ENCODE measurements at places on chromosomes 2 and 18.

GRCh38 chr18:55376387-55376786 lies 211.6 kb downstream of the TCF4 start:
- no peak for DNase-seq

DNA sequence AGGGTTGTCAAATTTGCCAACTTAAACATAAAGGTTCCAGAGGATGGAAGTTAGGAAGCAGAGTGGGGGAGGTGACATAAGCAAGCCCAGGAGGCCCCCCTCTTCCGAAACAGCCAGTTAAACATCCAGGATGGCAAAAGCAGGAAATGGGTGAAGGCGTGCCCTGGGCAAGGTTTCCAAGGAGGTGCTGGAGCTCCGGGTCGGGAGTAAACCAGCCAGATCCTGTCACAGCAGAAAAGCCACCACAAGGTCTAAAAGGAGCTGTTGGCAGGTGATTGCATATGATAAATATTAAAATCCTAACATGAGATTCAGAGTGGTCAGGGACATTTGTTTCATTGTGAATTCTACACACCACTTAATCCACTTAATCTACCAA lies 572.2 kb upstream of the SALL3 start:
- DNase-seq: no peak

DNA sequence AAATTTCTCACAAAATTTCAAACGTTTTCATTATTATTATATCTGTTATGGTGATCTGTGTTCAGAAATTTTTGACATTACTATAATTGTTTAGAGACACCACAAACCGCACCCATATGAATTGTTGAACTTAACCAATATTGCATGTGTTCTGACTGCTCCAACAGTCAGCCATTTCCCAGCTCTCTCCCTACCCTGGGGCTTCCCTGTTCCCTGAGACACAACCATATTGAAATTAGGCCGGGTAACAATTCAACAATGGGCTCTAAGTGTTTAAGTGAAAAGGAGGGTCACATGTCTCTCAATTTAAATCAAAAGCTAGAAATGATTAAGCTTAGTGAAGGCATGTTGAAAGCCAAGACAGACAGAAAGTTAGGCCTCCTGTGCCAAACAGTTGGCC lies 424.0 kb downstream of the DSC3 start:
- DNase-seq: no peak

GRCh38 chr2:72889991-72890390 lies 2.8 kb downstream of the SPR start:
- DNase-seq: no peak

DNA sequence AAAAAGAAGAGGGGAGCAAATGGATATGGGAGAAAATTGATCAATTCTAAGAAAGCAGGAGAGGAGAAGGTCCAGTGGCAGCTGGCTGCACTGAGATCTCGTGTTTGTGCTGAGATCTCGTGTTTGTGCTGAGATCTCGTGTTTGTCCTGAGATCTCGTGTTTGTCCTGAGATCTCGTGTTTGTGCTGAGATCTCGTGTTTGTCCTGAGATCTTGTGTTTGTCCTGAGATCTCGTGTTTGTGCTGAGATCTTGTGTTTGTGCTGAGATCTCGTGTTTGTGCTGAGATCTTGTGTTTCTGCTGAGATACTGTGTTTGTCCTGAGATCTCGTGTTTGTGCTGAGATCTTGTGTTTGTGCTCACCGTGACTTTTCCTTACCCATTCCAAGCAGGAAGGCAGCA lies 254.4 kb downstream of the BCL2 start:
- DNase-seq: no peak

- no peak for DNase-seq
Measured at GRCh38 chr18:51029378-51029693, 677 bp upstream of the SMAD4 start.

GRCh38 chr2:172364261-172364660 lies 63.1 kb upstream of the ITGA6 start:
- no peak for DNase-seq

- DNase-seq: no peak
Measured at GRCh38 chr18:48727681-48728080, 188.8 kb downstream of the CTIF start.

GRCh38 chr2:10197697-10198076 lies 75.1 kb downstream of the RRM2 start:
- no peak for DNase-seq

- DNase-seq: no peak
Measured at GRCh38 chr2:45683292-45683691, 31.8 kb downstream of the PRKCE start.

DNA sequence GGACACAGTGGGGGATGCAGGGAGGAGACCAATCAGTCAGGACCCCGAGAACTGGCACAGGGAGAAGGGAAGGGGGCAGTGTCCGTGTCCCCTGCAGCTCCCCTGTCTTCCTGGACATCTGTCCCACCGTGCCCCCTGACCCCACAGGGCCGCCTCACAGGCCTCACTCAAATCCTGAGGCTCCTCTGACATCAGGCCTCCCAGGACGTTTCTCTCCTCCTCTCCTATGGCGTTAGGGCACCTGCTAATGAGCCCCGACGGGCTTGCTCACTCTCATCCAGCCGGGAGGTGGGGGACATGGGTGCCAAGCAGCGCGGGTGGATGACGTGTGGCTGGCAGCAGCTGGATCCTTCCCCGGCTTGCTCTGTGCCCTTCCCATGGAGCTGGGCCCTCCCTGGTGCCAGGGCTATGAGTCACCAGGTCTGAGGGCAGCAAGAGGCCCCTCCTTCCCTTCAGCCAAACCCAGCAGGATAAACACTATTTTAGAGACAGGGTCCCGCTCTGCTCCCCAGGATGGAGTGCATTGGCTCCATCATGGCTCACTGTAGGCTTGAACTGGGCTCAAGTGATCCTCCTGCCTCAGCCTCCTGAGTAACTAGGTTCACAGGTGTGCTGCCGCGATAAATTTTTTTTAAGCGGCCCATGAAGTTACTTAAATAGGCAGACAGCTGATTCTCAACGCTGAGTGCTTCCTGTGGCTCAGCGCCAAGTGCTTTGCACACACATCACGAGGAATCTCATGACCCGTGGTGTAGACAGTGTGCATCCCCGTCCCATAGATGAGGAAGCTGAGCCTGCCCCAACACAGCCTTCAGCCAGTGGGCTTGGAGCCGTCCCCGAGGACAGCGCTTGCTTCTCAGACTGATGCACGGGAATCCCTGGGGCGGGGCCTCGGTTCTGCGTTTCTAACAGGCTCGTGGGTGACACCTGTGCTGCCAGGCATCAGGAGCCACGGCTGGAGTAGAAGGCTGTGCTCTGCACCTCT lies 64.5 kb upstream of the HDAC4 start:
- DNase-seq: no peak

DNA sequence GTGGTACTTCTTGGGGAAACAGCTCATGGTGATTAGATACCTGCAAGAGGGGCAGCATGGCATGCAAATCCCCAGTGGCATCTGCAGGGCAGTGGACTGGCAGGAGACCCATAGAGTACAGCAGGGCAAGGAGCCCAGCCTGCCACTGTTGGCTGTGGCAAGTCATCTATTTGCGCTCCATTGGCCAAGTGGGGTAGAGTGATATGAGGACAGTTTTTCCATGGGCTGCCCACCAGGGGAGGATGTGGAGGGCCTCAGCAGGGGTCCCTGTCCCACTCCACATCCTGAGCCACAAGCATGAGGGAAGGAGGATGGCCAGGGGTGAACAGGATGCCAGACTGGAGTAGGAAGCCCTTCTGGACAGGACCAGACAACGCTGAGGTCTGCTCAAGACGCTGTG lies 50.9 kb upstream of the OTOF start:
- no peak for DNase-seq

DNA sequence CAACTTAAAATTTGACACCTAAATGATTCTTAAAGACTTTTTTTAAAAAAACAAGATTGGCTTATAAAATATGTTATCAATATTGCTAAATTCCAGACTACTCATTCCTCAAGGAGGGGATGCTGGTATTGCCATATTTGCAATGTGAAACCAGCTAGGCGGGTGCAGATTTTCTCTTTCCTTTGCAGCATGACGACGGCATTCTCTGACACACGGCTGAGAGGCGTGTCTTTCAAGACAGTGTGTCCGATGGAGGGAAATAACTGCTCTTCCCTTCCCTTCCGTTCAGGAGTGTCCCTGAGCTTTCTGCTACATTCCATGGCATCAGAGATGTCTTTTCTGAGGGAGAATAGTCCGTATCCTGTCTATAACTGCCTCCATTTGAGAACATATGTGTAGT lies 38.2 kb upstream of the CNGA3 start:
- no peak for DNase-seq

DNA sequence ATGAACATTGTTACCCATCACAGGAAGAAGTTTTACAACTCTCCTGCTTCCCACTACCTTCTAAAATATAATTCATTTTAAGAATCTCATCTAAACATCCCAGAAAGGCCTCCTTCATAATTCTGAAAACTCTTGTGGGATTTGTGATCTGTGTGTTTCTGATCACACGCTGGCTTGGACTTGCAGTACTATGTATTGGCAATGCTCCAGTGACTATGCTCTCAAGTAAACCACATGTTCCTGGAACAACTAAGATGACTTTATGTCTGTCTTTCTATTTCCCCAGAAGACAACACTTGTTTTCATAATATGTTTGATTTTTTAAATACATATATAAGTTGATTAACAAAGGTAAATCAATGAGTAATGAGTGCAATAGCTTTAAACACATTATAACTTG lies 376.6 kb upstream of the NETO1 start:
- DNase-seq: no peak

DNA sequence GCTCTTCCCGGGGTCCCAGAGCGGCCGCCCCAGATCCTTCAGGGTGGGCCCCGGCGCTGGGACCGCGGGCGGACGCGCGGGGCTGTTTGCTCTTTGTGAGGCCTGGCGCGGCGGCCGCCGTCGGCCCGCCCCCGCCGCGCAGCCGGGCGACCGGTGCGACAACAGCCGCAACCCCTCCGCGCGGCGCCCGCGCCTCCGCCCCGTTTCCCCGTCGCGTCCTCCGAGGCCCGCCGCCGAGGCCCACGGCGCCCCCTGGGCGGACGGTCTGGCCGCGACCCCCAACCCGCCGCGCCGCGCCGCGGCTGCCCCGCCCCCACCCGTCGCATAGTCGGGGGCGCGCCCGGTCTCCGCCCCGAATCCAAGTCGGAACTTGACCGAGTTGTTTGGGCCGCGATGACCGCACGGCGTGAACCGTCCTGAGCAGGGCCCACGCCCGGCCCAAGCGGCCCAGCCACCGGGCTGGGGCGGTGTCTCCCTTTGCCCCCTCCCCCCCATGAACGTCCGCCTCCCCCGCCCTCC lies 448 bp downstream of the YPEL5 start:
- DNase-seq: no peak

GRCh38 chr2:43727634-43728014 lies 46.2 kb upstream of the DYNC2LI1 start:
- no peak for DNase-seq

DNA sequence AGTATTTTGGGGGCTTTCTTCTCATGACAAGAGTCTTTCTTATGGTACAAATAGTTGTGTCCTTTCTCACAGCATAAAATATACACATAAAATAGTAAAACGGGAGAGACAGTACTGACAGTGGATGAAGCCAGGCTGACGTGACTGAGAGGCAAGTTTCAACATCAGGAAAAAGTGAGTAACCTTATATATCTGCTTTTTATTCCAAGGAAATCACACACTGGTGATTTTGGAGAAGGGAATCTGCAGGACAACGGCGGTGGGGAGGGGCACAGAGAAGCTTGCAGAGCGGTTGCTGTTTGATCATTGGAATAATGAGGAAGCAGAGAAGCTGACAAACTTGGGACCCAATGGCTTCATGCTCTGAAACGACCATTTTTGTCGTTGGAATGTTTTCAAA lies 130.6 kb upstream of the ZNF236 start:
- no peak for DNase-seq

GRCh38 chr18:6776188-6776587 lies 46.7 kb downstream of the ARHGAP28 start:
- DNase-seq: no peak

GRCh38 chr2:39665811-39666490 lies at the start of gene TMEM178A:
Gene TMEM178A (plus strand): TSS chr2:39665917. CDS start chr2:39665975, 58 bp downstream.
- no peak for DNase-seq

DNA sequence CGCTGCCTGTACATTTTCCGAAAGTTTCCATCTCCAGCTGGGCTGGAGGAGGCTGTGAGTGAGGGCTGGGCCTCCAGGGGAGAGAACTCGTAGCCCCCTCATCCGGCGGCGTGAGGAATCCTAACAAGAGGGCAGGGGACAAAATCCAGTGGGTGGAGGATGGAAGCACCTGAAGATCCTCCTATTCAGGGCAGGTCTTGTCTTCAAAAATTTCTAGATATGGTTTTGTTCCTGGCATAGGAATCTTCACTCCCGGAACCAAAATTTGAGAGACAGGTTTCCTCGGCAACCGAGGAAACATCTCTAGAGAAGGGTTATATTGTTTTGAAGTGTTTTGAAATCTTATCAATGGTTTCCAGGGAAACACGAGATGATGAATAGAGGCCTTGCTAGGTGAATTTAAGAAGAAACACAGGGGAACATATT lies 136.7 kb downstream of the SH3BP4 start:
- DNase-seq: no peak

DNA sequence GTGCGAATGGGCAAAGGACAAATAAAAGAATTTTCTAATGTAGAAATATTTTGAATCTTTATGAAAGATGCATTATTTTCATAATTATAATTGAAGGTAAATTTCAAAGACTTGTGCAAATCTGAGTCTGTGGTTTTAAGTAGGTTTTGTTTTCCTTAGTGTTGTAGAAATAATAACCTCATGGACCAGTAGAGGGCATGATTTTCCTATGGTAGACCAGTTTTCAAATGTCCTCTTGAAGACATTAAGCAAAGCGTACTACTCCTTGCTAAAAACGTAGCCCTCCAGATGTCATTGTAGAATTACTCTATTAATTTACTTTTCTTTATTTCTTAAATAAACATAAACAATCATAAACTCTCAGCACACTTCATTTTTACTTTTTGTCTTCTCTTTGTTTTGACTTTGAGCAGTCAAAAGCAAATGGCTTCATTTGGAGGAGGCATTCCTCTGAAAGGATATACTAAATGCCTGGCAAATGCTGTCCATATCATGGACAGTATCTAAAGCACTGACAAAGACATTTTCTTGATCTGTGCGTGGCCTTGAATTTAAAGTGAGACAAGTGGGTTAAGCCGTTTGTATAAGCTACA lies 85.8 kb upstream of the FAM237A start:
- DNase-seq: no peak

- no peak for DNase-seq
Measured at GRCh38 chr2:238320648-238321281, 447 bp downstream of the TRAF3IP1 start.

DNA sequence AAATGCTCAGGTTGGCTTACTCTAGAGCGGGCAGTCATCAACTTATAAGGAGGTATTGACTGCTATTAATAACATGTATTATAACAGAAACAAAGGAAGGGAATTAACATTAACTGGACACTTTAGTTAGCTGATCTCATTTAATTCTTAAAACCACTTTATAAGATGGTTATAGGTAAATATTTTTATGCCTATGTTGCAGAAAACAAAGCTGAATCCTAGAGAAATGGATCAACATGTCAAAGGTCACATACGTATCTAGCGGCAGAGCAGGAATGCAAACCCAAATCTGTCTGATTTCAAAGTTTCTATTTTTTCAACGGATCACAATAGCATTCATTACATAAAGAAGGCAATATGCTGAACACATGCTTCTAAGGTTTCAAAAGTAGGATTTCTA lies 200.0 kb downstream of the PDE1A start:
- DNase-seq: no peak

GRCh38 chr18:32290810-32291209 lies 101.0 kb downstream of the MEP1B start:
- DNase-seq: no peak

- DNase-seq: no peak
Measured at GRCh38 chr18:9743200-9744016, 35.3 kb downstream of the RAB31 start.

- no peak for DNase-seq
Measured at GRCh38 chr2:144796936-144797335, 277.0 kb upstream of the ZEB2 start.

GRCh38 chr2:224022486-224022885 lies 16.6 kb downstream of the SERPINE2 start:
- no peak for DNase-seq
